Naive B cell (primary cell): ENCODE measurements at places on chromosomes 12 and 14.

GRCh38 chr14:55454264-55455002 is 14.0 kb upstream of the TBPL2 start:
- no peaks in the 10 kb centered on the region for H3K4me1 ChIP-seq
- H3K4me3 ChIP-seq, result no peak overlapping the region
- no peak overlapping the region for H3K27ac ChIP-seq
- H3K36me3 ChIP-seq, result no peaks in the 10 kb centered on the region
- peaks cover 16% of the 10 kb centered on the region for H3K27me3 ChIP-seq

DNA sequence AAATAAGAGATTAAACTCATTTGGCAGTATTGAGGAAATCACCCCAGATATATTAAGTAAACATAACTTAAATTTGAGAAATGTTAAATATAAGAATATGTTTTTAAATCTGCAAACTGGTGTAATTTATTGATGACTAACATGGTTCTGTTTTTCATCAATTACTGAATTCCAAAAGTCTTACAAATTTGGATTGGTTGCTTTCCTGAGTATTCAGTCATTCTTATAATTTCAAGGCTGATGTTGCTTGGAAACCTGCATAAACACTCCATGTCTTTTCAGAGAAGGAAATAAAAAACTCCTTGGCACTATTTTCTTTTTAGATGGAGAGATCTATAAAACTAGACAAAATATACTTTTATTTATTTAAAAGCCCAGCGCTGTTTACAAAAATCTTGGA is 71.7 kb downstream of the NOVA1 start:
- no peak overlapping the region for H3K4me3 ChIP-seq
- no peak for DNase-seq
- H3K27ac ChIP-seq, result no peak overlapping the region
- no peaks in the 10 kb centered on the region for H3K27me3 ChIP-seq

DNA sequence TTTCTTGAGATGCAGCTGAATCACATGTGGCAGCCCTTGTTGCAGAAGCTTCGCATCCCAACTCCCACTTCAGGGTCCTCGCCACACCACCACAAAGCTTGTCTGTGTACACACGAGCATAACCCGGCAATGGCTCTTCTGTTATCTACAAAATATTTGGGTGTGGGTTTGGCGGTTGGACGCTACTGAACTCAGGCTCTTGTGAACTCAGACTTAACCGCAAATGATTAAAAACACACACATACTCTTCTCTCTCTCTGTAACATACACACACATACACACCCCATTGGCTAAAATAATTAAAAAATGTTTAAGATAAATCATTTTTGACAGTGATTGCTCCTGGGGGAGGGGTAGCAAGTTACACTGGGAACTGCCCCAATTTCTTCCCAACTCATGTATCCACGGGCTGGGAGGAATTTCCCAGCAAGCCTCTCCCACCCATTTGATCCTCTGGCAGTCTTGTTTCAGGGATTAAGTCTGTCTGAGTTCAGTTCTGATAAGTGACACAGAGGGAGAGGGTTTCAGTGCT is 63.7 kb upstream of the MANSC4 start:
- H3K4me1 ChIP-seq, result no peaks in the 10 kb centered on the region
- peaks cover 16% of the 10 kb centered on the region for H3K27me3 ChIP-seq
- DNase-seq, result no peak
- no peak overlapping the region for H3K27ac ChIP-seq

DNA sequence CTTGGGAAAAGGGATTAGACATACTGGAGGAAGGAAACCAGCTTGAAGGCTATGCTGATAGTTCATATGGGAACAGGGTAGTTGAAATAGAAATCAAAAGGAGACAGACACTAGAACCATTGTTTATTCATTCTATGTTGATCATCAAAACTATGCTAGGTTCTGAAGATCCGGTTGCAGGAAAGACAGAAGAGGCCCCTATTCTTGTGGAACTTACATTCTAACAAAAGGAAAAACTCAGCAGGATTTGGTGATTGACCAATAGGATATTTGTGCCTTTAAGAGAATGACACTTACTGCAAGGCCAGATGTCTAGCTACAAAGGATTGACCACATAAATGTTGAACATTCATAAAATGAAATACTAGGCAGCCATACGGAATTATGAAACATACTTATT is 179.2 kb downstream of the AKAP6 start:
- no peaks in the 10 kb centered on the region for H3K27me3 ChIP-seq
- no peaks in the 10 kb centered on the region for H3K36me3 ChIP-seq
- no peak overlapping the region for H3K4me3 ChIP-seq
- peaks cover 3% of the 10 kb centered on the region for H3K4me1 ChIP-seq
- no peak for DNase-seq
- H3K27ac ChIP-seq, result no peak overlapping the region

- H3K4me3 ChIP-seq, result no peak overlapping the region
- H3K27ac ChIP-seq, result no peak overlapping the region
- no peak for DNase-seq
Measured at GRCh38 chr12:53530061-53530460, 22.8 kb upstream of the NPFF start.

DNA sequence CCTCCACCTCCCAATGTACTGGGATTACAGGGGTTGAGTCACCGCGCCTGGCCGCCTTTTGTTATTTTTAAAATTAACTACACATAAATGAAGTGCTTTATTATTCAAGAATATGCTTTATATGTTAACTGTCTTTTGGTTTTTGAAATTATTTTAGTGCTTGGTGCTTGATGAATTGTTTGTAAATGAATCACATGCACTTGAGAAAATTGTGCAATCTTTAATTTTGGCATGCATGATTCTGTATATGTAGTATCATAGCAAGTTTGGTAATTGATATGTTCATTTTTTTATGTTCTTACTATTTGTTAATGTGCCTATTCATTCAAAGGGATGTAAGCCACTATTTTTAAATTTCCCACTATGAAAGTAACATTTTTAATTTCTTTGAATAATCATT is 440.9 kb downstream of the NAV3 start:
- no peak overlapping the region for H3K27ac ChIP-seq
- H3K4me3 ChIP-seq, result no peak overlapping the region
- DNase-seq, result no peak
- no peaks in the 10 kb centered on the region for H3K4me1 ChIP-seq
- no peaks in the 10 kb centered on the region for H3K27me3 ChIP-seq

GRCh38 chr12:93943780-93944179 is 204.6 kb upstream of the PLXNC1 start:
- H3K36me3 ChIP-seq, result no peaks in the 10 kb centered on the region
- H3K27ac ChIP-seq, result no peak overlapping the region
- no peaks in the 10 kb centered on the region for H3K4me1 ChIP-seq
- no peak for DNase-seq
- no peaks in the 10 kb centered on the region for H3K27me3 ChIP-seq
- H3K4me3 ChIP-seq, result no peak overlapping the region

- no peaks in the 10 kb centered on the region for H3K36me3 ChIP-seq
- H3K27me3 ChIP-seq, result no peaks in the 10 kb centered on the region
- no peak overlapping the region for H3K4me3 ChIP-seq
- no peak overlapping the region for H3K27ac ChIP-seq
Measured at GRCh38 chr14:98932431-98933325, 339.3 kb downstream of the BCL11B start.

- H3K36me3 ChIP-seq, result no peaks in the 10 kb centered on the region
- H3K27ac ChIP-seq, result peak overlapping the region; percentile 49
- peak overlapping the region; percentile 90 for H3K4me3 ChIP-seq
- H3K4me1 ChIP-seq, result peaks cover 41% of the 10 kb centered on the region
- DNase-seq, result no peak
- H3K27me3 ChIP-seq, result no peaks in the 10 kb centered on the region
Measured at GRCh38 chr12:94147387-94147990, 888 bp upstream of the PLXNC1 start.
